Upper lobe of right lung (tissue), 1 donor: ENCODE measurements at places on chromosomes 2 and 18. TPM values are rescaled to one million over a fixed set of nuclear protein-coding genes. Genes with fewer than 3 reads are reported as not detected.

DNA sequence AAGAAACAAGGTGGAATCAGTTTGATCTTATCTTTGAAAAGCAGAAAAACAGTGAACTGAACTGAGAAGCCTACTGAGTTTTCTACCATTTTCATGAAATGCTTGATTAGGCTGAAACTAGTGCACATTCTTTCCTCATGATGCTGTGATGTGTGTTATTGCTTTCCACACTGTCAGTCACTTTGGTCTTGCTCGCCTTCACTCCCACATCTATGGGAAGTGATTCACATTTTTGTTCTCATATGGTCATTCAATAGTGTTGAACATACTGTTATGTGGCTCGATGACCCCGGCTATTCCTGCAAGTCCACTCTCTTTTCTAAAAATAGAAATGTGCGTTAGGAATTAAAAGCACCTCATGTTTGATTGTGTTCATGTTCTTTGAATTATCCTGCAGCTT, 129.7 kb downstream of the TGIF1 start:
- H3K4me3 ChIP-seq, result no peak overlapping the region
- H3K27ac ChIP-seq, result no peak overlapping the region
- H3K36me3 ChIP-seq, result no peaks in the 10 kb centered on the region
- DNase-seq, result no peak
- no peaks in the 10 kb centered on the region for H3K27me3 ChIP-seq

GRCh38 chr2:27160191-27160590, 11.4 kb downstream of the TCF23 start:
- DNase-seq, result no peak
- no peak overlapping the region for H3K4me3 ChIP-seq
- H3K27me3 ChIP-seq, result no peaks in the 10 kb centered on the region
- H3K36me3 ChIP-seq, result no peaks in the 10 kb centered on the region

DNA sequence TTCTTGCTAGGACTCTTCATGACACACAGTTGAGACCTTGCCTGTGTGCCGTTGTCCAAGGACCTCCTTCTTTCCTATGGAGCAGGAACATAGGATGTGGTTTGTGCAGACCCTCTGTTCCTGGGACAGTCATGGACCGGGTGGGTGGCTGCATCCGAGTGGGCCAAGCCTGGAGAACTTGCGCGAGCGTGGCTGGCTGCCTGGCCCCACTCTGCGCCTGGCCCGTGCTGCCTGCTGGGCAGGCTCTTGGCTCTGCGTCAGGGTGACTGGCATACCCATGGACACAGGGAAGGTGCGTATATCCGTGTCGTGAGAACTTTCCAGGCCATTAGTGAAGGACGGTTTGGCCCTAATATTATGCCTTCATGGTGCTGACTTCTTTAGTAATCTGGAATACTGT, 68.2 kb downstream of the DCDC2C start:
- no peak overlapping the region for H3K27ac ChIP-seq
- no peaks in the 10 kb centered on the region for H3K4me1 ChIP-seq
- no peak overlapping the region for H3K4me3 ChIP-seq
- H3K36me3 ChIP-seq, result no peaks in the 10 kb centered on the region
- no peak for DNase-seq
- peaks cover 10% of the 10 kb centered on the region for H3K27me3 ChIP-seq

ANKAR gene
- 10.7 TPM for total RNA-seq

POTEJ gene
- total RNA-seq, result not detected
